Fibroblast of villous mesenchyme (primary cell): ENCODE measurements at places on chromosomes 3 and 15. TPM values are rescaled to one million over a fixed set of nuclear protein-coding genes. Genes with fewer than 3 reads are reported as not detected.

- DNase-seq, result no peak
Observed at GRCh38 chr3:46408853-46409252, 1.8 kb downstream of the CCRL2 start.

- DNase-seq, result no peak
Observed at GRCh38 chr3:32383136-32383711, 8.4 kb upstream of the CMTM7 start.

DNA sequence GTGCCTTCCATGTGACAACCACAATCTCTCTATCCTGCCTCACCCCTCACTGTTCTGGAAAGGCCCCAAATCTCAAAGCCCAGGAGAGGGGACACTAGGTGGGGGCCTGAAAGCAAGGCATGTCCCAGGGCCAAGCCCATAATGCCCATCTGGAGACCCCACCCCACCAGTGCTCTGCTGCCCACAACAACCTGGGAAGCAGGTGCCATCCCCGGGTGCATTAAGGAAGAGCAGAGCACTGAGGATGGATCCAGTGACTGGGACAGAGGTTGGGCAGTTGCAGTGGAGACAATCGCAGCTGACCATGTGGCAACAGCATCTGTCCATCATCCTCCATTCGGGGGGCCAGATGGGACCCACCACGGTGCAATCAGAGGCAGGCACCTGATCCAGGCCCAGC lies 106.2 kb upstream of the PRR20G start:
- no peak for DNase-seq

DNA sequence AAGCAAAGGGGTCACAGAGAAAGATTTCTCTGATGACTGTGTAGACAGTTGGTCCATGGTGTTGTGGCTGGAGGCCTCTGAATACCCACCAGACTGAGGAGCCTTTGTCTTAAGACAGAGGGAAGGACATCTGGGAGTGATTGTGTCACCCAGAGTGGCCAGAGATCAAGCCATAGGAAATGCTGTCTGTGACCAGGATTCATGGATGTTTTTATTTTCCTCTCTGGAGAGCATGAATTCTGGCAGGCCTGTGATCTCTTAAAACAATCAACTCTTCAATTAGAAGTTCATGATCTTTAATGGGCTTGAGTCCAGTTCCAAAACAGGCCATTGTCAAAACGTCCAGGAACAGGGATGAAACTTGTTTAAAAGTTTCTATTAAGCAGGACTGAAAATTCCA lies 198.9 kb upstream of the CTDSPL start:
- no peak for DNase-seq

GRCh38 chr15:23038726-23039142 lies 635 bp downstream of the TUBGCP5 start:
- peak; percentile 67 for DNase-seq

GRCh38 chr3:94317017-94317416 lies 254.2 kb downstream of the NSUN3 start:
- DNase-seq, result no peak

GRCh38 chr15:80396096-80396495 lies 8.1 kb upstream of the ARNT2 start:
- DNase-seq, result no peak

GRCh38 chr3:183178833-183179549 lies 16.5 kb upstream of the LAMP3 start:
- DNase-seq, result peak; percentile 34

DNA sequence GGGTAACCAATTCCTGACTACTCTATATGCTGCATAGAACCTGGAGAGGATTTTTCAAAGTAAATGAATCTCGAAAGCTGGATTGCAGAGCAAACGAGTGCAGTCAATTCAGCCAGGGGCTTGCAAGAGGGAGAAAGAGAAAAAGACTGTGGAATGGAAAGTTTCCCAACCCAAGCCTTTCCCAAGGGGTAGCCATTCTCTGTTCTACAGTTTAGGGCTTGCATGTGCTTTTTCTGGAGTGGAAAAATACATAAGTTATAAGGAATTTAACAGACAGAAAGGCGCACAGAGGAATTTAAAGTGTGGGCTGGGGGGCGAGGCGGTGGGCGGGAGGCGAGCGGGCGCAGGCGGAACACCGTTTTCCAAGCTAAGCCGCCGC lies 511 bp upstream of the RARB start:
- DNase-seq, result peak; percentile 42

DNA sequence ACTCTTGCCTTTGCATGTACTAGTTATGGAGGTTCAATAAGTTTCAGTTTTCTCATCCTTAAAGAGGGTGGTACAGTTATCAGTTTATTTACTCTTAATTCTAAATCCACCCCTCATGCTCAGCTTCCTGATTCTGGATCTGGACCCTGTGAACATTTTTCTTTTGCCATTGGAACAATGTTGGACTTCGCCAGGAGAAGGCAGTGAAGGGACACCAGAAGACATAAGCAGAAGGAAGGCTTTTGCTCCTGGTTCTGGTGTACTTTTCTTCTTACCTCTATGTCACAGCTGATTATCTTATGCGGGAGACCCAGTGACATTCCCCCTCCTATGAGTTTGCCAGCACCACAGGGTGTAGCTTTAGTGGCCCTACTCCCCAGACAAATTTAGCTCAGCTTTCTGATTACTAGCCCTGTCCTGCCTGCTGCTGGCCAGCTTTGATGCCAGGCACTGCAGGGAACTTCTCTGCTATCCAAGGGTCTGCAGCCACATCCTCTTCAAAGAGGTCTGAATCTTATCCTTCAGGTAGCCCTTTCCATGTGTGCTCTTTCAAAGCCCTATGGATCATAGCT lies 466.3 kb upstream of the EPHA3 start:
- DNase-seq, result no peak

GRCh38 chr15:25933456-25934158 lies 70.5 kb upstream of the ATP10A start:
- DNase-seq, result peak; percentile 21

Gene CHST14
- 12.9 and 14.2 TPM in 2 replicates for total RNA-seq

Gene SLC12A1
- total RNA-seq, result not detected in 2 replicates

Gene LDHAL6B
- not detected in 2 replicates for total RNA-seq

Gene GOLGA6L4
- 1.3 TPM in 2 replicates for total RNA-seq

Gene CYP1A2
- not detected in 2 replicates for total RNA-seq

Gene HRG
- total RNA-seq, result not detected in 2 replicates

Gene SST
- total RNA-seq, result not detected in 2 replicates

Gene AP3B2
- 0.43 and 0.64 TPM in 2 replicates for total RNA-seq

Gene GPR149
- total RNA-seq, result not detected in 2 replicates

Gene IL5RA
- total RNA-seq, result not detected in 2 replicates
